ENCODE measurements at places on chromosomes 7 and 10. TPM values are rescaled to one million over a fixed set of nuclear protein-coding genes. Genes with fewer than 3 reads are reported as not detected.

GRCh38 chr7:29040579-29040925, 82.4 kb upstream of the TRIL start:
- H3K4me1 ChIP-seq: peaks cover 49% of the 10 kb centered on the region
- H3K27ac ChIP-seq: no peak overlapping the region
- no peaks in the 10 kb centered on the region for H3K27me3 ChIP-seq
- H3K4me3 ChIP-seq: no peak overlapping the region

DNA sequence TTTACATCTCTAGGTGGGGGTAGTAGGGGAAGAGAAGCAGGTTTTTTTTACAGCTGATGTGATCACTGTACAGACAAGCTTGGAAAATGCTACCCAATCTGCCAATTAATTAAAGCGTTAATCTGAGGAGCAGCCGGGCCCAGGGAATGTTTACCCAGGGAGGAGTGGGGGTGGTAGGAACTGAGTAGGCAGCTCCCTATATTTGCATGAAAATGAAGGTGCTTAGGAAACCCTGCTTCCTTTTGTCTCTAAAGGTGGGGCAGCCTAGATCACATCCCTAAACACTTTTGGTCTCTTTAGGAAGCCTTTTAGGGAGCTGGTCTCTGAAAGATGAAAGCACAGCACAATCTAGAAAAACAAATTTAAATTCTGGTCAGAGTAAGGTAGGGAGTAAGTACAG, 53.0 kb upstream of the NFKB2 start:
- peaks cover 9% of the 10 kb centered on the region for H3K4me1 ChIP-seq
- no peaks in the 10 kb centered on the region for H3K27me3 ChIP-seq
- no peak for DNase-seq
- H3K36me3 ChIP-seq: peaks cover 7% of the 10 kb centered on the region
- no peak overlapping the region for H3K27ac ChIP-seq

- H3K36me3 ChIP-seq: peaks cover 3% of the 10 kb centered on the region
- H3K27ac ChIP-seq: no peak overlapping the region
- no peak for DNase-seq
Measured at GRCh38 chr7:81183326-81183725, 264.5 kb upstream of the SEMA3C start.

DNA sequence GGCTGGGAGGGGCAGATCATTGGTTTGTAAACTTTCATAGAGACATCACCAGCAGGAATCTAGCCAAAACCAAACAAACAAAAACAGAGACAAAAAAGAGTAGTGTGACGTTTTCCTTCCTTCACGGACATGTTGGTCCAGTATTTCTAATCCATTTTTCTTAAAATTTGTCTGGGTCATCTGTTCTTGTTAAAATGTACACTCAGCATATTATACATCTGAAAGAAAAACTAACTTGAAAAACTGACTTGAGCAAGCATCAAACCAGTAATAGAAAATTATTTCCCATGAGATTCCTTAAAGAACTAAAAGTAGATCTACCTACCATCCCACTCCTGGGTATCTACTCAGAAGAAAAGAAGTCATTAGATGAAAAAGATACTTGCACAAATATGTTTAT, 164.2 kb downstream of the KLF6 start:
- no peak overlapping the region for H3K4me3 ChIP-seq
- no peak for DNase-seq
- no peaks in the 10 kb centered on the region for H3K27me3 ChIP-seq
- peaks cover 7% of the 10 kb centered on the region for H3K36me3 ChIP-seq
- H3K27ac ChIP-seq: no peak overlapping the region

GRCh38 chr7:12719981-12720865, 32.8 kb downstream of the ARL4A start:
- no peak overlapping the region for H3K4me3 ChIP-seq
- H3K27me3 ChIP-seq: no peaks in the 10 kb centered on the region
- no peaks in the 10 kb centered on the region for H3K36me3 ChIP-seq

- no peaks in the 10 kb centered on the region for H3K27me3 ChIP-seq
- no peak for DNase-seq
- peak overlapping the region; percentile 95 for H3K4me3 ChIP-seq
Measured at GRCh38 chr10:63630931-63631680, 109.9 kb downstream of the REEP3 start.

- H3K36me3 ChIP-seq: peaks cover 87% of the 10 kb centered on the region
- no peaks in the 10 kb centered on the region for H3K4me1 ChIP-seq
- no peaks in the 10 kb centered on the region for H3K27me3 ChIP-seq
- H3K27ac ChIP-seq: no peak overlapping the region
- no peak for DNase-seq
Measured at GRCh38 chr7:141754939-141755338, 9.0 kb upstream of the TAS2R3 start.

DNA sequence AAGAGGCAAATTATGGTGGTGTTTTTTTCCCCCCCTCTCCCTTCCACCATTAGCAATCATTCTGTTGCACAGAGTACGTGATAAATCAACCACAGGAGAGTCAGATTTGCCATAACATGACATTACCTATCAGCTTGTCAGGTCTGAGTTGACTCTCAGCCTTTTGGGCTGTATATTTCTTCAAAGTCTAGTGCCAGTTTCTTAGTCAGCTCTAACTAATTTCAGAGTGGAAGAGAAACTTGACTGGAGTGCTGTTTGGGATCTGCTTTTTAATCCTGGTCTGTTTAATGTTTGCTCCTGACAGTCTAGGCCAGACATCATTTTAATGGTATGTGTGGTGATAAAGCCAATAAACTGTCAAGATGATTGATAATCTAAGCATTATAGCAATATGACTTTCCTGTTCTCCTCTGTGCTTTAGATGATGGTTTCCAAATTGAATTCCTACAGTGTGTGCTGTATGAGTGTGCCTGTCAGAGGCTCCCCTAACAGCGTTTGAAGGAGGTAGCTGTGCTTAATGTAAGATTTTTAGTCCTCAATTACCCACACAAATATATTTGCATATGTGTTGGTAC, 76.9 kb downstream of the LRMDA start:
- H3K4me1 ChIP-seq: peaks cover 41% of the 10 kb centered on the region
- peak overlapping the region; percentile 0 for H3K4me3 ChIP-seq
- H3K27me3 ChIP-seq: peaks cover 40% of the 10 kb centered on the region

Gene OR2A7
- total RNA-seq: 4.2 TPM

Gene PRKG1
- total RNA-seq: 12.3 TPM

Gene COL28A1
- total RNA-seq: 3.3 TPM

Gene SSC4D
- 1.7 TPM for total RNA-seq
